Mesothelial cell of epicardium (in vitro differentiated cells): ENCODE measurements at places on chromosomes 13 and 19. TPM values are rescaled to one million over a fixed set of nuclear protein-coding genes. Genes with fewer than 3 reads are reported as not detected.

GRCh38 chr13:43786766-43787517, at the start of gene ENOX1:
ENOX1 (minus strand) TSS chr13:43786972.
- DNase-seq, result peak; percentile 46

Gene ZNF93
- 25.6 to 28.4 TPM (median 28.2 TPM) in 3 replicates for total RNA-seq

Gene LDLR
- 89.5 to 99.2 TPM (median 95.1 TPM) in 3 replicates for total RNA-seq

DNA sequence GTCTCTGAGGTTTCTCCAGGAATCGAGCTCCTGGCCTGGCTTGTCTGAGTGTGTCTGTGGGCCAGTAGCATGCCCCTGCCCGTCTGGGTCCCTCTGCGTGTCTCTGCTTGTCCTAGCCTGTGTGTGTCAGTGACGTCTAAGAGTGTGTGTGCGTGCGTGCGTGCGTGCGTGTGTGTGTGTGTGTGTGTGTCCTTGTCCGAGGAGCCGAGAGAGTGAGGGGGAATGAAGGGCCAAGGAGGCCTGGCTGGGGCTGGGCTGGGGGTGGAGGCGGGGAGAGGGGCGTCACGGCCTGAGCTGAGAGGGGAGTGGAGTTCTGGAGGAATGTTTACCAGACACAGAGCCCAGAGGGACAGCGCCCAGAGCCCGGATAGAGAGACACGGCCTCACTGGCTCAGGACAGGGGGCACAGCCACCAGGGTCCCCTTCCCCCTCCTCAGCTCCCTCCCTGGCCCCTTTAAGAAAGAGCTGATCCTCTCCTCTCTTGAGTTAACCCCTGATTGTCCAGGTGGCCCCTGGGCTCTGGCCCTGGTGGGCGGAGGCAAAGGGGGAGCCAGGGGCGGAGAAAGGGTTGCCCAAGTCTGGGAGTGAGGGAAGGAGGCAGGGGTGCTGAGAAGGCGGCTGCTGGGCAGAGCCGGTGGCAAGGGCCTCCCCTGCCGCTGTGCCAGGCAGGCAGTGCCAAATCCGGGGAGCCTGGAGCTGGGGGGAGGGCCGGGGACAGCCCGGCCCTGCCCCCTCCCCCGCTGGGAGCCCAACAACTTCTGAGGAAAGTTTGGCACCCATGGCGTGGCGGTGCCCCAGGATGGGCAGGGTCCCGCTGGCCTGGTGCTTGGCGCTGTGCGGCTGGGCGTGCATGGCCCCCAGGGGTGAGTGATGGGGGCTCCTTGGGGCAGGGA, at the start of gene AXL:
Gene AXL, plus strand, starts transcription at position 609 of the 893 bp plus-strand sequence. Its CDS starts 170 bp downstream, at position 779.
- DNase-seq, result peak; percentile 76

GRCh38 chr13:50893211-50893852, 16.3 kb upstream of the RNASEH2B start:
- DNase-seq, result no peak

- DNase-seq, result no peak
Measured at GRCh38 chr13:66313413-66313812, 916.7 kb downstream of the PCDH9 start.

Gene CLEC17A
- total RNA-seq, result not detected in 3 replicates

DNA sequence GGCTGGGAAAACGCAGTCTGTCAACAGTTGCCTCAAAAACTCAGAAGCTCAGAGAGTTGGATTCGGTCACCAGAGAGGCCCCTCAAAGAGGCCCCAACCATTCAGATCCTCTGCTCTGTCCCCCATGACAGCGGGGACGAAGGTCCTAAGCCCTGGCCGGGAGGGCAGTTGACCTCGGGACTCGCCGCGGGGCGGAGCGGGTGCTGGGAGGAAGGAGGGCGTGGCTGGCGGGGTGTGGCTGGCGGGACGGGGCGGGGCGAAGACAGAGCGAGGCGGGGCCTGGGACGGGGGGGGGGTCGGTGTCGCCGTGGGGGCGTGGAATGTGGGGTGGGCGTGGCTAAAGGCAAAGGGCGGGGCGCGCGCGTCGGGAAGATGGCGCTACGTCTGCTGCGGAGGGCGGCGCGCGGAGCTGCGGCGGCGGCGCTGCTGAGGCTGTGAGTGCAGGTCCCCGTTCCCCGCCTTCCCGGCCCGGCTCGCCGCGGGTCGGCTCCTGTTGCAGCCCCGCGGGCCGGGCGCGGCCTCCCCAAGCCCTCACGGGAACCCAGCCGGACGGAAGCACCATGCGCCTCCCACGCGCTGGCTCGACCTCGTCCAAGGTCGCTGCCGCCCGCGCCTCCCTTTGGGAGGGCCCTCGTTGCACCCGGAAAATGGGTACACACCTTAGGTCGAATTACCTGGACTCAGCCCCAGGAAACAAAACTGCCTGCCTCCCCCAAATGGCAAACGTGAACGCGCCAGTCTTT, 105.2 kb downstream of the TM9SF2 start:
- DNase-seq, result peak; percentile 89

DNA sequence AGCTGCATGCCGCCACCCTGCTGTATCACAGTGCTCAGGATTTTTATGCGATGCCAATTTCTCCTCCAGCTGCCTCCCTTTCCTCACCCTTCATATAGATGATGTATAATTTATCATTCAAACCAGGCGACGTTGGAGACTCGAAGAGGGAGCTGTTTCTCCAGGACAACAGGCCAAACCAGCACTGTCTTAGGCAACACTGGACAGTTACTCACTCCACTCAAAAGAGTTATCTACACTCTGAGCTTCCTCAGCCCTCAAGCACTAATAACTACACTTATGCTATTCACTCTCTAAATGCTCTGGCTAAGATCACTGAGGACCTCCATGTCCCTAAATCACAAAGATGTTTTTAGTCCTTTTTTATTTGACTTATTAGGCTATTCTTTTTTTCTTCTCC, 87.3 kb upstream of the RFC3 start:
- no peak for DNase-seq

GRCh38 chr19:11452620-11453310, 17.3 kb downstream of the PRKCSH start:
- DNase-seq, result no peak

Gene TMPRSS9
- 0.84 to 1.4 TPM (median 1.2 TPM) in 3 replicates for total RNA-seq

GRCh38 chr13:42041684-42042035, 6.8 kb upstream of the DGKH start:
- DNase-seq, result no peak

GRCh38 chr13:29453617-29454011, 141.9 kb downstream of the SLC7A1 start:
- DNase-seq, result no peak

- DNase-seq, result no peak
Measured at GRCh38 chr19:47614021-47614295, 5.0 kb downstream of the BICRA start.

GRCh38 chr19:56538761-56539263, at the start of gene ZFP28:
ZFP28 (plus strand) TSS chr19:56538948; CDS start chr19:56539019, 71 bp downstream.
- DNase-seq, result peak; percentile 52

DNA sequence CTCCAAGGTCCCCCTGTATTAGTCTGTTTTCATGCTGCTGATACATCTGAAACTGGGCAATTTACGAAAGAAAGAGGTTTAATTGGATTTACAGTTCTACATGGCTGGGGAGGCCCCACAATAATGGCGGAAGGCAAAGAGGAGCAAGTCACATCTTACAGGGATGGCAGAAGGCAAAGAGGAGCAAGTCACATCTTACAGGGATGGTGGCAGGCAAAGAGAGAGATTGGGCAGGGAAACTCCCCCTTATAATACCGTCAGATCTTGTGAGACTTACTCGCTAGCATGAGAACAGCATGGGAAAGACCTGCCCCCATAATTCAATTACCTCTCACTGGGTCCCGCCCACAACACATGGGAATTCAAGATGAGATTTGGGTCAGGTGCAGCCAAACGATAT, 50.0 kb upstream of the FARP1 start:
- DNase-seq, result no peak

GRCh38 chr13:80374444-80374843, 33.5 kb upstream of the SPRY2 start:
- no peak for DNase-seq

Gene PRODH2
- total RNA-seq, result not detected in 3 replicates

DNA sequence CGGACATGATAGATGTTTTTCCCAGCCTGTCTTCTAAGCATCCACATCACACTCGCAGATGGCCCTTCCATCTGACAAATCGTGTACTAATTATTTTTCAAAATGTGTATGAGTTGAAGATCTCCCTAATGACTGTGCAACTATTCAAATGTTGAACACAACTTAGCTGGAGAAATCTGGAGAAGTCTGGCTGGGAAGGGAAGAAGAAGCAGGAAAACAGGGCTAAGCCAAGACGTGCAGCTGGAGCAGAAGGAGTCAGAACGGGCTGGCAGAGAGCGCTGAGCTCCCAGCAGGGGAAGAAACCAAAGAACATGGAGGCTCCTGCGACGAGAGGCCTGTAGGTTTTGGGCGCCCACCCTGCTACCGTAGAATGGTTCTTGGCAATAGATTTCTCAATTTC, 13.2 kb upstream of the LATS2 start:
- no peak for DNase-seq
